Chondrocyte (in vitro differentiated cells): ENCODE measurements at places on chromosomes 5 and 9. TPM values are rescaled to one million over a fixed set of nuclear protein-coding genes. Genes with fewer than 3 reads are reported as not detected.

DNA sequence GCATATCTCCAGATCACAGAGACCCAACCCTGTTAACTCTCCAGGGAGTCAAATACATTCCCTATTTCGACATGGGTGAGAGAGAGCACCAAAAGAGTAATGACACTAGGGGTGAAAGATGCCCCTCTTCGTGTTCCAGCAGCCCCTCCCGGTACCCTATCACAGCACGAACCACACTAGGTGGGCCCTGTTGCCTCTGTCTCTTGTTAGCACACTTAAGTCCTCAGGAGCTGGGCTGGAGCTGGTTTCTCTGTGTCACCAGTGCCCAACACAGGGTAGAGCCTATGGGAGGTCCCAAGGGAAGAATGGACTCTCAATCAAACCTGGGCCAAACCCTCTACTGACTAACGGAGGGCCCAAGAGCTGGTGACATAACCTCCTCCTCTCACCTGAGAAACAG is 1.2 kb downstream of the CDK20 start:
- DNase-seq, result no peak

DNA sequence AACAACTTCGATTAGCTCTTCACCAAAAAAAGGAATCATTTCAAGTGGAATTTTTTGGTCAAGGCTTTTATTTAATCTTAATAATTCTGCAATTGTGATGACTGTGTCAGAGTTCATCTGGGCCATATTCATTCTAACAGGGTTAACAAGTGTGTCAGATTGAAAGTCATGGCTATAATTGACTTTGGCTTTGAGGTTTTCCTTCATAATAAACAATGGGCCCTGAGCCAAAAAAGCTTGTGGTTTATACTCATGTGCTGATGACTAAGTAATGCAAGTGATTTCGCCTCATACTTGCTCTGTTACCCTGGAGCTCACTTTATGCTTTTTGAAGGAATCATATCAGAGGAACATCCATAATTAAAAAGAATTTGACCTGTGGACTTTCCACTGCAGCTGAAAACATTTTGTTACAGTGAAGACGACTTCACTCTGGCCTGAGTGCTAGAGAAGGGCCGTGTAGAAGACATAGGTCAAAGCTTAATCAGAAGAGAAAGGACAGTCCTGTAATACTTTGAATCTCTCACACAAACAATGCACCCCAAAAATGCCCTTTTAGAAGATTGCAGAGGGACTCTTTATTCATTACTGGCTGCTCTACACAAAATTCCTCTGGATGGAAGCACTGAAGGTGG is 101.7 kb downstream of the GDNF start:
- DNase-seq, result no peak

- DNase-seq, result no peak
Measured at GRCh38 chr5:117652036-117652957, 1077.7 kb upstream of the SEMA6A start.

- DNase-seq, result peak; percentile 82
Measured at GRCh38 chr5:2898661-2899060, 147.2 kb upstream of the IRX2 start.

- no peak for DNase-seq
Measured at GRCh38 chr9:122191584-122191983, 31.9 kb downstream of the MORN5 start.

- peak; percentile 68 for DNase-seq
Measured at GRCh38 chr9:134933076-134933659, 15.5 kb upstream of the FCN1 start.

GRCh38 chr9:120289098-120289497 is 290.9 kb downstream of the CDK5RAP2 start:
- DNase-seq, result no peak

DNA sequence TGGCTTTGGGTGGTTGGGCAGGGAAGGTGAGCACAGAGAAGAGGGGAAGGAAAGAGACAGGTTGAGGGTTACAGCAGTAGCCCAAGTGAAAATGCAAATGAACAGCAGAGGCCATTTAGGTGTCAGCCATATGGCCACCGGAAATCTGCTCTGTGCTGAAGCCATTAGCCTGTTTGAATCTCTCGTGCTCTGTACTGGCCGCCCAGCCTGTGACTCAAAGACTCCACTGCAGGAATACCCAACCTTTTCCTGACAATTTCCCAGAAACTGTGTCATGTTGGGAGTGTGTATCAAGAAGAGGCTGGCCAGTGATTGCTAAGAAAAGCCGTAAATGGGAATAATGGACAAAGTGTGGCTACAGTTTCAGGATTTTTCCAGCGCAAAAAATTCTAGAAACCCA is 35.9 kb upstream of the RAI14 start:
- DNase-seq, result no peak

- DNase-seq, result no peak
Measured at GRCh38 chr9:99778308-99778707, 43.4 kb upstream of the NR4A3 start.

DNA sequence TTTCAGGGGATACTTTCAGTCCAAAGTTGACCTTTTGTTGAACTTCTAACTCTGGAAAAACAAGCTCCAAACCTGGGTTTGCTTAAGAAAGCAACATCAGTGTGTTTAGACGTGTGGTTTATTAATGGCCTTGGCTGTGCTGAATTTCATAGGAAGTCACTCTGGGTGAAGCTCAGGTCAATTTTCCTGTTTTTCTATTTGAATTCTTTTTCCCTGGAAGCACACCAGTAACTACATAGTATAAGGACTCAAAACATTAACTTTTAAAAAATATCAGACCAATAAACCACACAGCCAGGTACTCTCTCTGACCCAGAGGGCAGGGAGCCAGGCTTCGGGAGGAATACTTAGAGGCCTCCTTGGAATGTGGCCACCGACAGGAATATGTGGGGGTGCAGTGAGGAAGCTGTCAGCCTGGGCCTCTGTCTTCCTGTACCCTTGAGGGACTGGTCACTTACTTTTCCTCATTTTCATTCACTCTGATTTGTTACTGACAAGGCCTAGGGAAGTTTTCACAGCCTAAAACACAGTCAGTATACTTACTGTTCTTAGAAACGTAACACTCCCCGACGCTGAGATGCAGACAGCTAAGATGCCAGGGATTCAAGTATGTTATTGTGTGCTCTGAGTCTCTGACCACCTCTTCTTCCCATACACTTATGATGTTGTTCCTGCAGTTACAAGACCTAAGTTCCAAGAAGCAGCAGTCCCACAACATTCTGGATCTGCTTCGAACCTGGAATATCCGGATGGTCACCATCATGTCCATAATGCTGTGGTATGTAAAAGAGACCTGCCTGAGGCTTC is 18.9 kb downstream of the SLC22A5 start:
- DNase-seq, result no peak

GRCh38 chr9:72983512-72984225 is 30.8 kb upstream of the ALDH1A1 start:
- DNase-seq, result no peak

- no peak for DNase-seq
Measured at GRCh38 chr9:82457891-82458290, 469.3 kb downstream of the SPATA31D1 start.

GRCh38 chr5:127567026-127567768 is 49.8 kb downstream of the PRRC1 start:
- DNase-seq, result no peak

DNA sequence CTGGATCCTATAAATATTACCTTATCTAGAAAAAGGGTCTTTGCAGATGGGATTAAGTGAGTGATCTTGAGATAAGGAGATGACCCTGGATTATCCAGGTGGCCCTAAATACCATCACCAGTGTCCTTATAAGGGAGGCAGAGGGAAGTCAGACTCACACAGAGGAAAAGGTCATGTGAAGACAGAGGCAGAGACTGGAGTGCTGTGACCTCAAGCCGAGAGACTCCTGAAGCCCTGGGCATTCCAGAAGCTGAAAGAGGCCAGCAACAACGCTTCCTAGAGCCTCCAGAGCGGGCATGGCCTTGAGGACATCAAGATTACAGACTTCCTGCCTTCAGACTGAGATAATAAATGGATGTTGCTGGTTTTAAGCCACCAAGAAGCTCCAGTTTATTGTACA is 118.8 kb downstream of the ATPSCKMT start:
- DNase-seq, result no peak

DNA sequence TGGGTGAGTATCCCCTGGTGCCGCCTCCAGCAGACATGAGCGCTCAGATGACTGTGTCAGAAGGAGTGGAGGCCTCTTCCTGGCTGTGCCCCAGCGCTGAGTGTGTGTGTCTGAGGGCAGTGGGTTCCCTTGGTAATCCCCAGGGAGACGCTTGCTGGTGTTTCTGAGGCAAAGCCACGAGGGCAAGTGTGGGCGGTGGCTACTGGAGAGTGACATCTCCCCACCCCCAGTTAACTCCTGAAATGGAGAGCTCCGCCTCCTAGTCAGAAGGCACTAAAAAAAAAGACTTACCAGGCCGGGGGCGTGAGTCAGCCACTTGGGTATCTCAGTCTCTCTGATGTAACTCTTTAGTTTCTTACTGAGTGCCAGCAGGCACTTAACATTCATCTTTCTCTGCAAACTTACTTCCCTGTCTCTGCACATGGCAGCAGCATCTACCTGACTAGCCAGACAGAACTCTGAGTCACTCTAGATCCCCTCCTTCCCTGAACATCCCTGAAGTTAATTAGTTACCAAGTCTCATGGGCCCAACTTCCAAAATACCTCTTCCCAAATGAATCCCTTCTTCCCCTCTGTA is 19.3 kb downstream of the ORM2 start:
- peak; percentile 92 for DNase-seq

- DNase-seq, result no peak
Measured at GRCh38 chr9:130522233-130522808, 57.1 kb upstream of the FUBP3 start.

GRCh38 chr9:13608451-13608850 is 329.0 kb upstream of the MPDZ start:
- DNase-seq, result no peak

- DNase-seq, result no peak
Measured at GRCh38 chr5:75460532-75460931, 50.9 kb downstream of the CERT1 start.

Gene UQCRQ
- total RNA-seq, result 378 to 436 TPM (median 403 TPM) in 3 replicates

Gene EDIL3
- total RNA-seq, result 562 to 605 TPM (median 604 TPM) in 3 replicates

Gene ADAMTS6
- total RNA-seq, result 20.0 to 30.1 TPM (median 21.5 TPM) in 3 replicates

Gene PCDHB5
- 6.6 to 11.4 TPM (median 10.2 TPM) in 3 replicates for total RNA-seq

Gene APBA1
- 6.9 to 12.5 TPM (median 12.3 TPM) in 3 replicates for total RNA-seq

Gene SH3PXD2B
- 48.9 to 81.1 TPM (median 75.7 TPM) in 3 replicates for total RNA-seq

Gene CTXN3
- total RNA-seq, result not detected in 3 replicates

Gene C7
- total RNA-seq, result not detected in 3 replicates

Gene REEP2
- 30.2 to 35.1 TPM (median 34.6 TPM) in 3 replicates for total RNA-seq

Gene BARHL1
- not detected in 3 replicates for total RNA-seq

Gene EMB
- 5.7 to 11.5 TPM (median 7.8 TPM) in 3 replicates for total RNA-seq
